ENCODE measurements at places on chromosomes 13 and 19.

- no peak for DNase-seq
Observed at GRCh38 chr13:32840989-32841713, 175.1 kb upstream of the KL start.

- DNase-seq = no peak
Observed at GRCh38 chr13:33758113-33758512, 59.8 kb upstream of the RFC3 start.

GRCh38 chr19:54480051-54480450, 7.0 kb upstream of the CDC42EP5 start:
- DNase-seq = no peak

- DNase-seq = no peak
Observed at GRCh38 chr13:83372786-83373185, 509.5 kb downstream of the SLITRK1 start.

DNA sequence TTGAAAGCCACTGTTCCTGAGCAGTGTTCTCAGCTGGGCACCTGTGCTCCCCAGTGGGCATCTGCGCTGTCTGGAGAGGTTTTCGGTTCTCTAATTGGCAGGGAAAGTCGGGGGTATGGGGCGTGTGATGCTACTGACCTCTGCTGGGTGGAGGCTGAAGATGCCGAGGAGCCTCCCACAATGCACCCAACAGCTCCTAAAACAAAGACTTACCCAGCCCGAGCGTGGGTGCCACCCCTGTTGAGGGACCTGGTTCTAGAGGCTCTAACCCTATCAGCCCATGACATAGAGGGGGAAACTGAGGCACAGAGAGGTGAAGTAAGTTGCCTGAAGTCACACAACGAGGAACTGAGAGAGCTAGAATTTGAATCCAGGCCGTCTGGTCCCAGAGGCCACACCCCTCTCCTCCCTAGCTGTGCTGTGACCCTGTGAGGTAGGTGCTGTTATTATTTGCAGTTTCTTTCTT, 2.3 kb downstream of the SPACA4 start:
- DNase-seq = peak; percentile 86

DNA sequence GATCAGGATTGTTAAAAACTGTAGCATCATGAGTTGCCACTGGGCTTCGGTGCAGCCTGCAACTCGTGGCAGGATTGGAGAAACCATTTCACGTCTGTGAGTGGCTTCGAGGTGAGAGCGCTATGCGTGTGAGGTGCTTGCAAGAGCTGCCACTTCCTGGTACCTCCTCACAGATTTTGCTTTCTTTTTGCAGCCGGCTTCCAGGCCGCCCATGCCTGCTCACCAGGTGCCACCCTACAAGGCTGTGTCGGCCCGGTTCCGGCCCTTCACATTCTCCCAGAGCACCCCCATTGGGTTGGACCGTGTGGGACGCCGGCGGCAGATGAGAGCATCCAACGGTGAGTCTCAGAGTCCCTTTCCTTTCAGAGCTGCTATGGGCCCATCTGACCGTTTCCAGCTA, 57.9 kb upstream of the C1QTNF9 start:
- DNase-seq = no peak

DNA sequence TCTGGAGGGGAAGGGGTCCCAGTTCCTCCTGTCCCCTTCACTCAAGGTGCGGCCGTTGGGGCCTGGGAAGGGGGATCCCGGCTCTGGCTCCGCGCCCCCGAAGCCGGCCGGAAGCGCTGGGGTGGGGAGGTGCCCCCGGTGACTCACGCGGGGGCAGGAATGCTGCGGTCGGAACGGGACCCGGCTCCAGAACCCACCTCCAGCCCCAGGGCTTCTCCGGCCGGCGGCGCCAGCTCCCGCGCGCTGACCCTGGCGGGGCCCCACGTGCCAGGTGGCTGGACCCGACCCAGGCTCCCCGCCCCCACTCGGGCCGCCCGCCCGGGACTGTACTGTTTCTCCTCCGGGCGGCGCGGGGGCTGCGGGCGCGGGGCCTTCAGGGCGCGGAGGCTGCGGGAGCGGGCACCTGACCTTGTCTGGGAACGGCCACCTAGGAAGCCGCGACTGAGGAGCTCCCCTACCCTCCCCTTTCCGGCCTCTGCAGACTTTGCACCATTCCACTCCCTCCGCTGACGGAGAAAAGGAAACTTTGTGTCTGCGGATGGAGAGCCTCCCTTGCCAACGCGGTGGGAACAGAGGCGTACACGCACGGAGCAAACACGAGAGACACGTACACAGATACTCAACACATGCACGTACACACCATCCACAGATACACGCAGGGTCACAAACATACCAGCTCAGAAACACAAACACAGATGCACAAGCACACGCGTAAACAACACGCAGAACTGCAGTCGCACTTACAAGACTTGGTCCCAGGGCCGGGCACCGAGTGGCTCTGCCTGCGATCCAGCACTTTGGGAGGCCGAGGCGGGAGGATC, 7.2 kb downstream of the AXL start:
- no peak for DNase-seq

- DNase-seq = no peak
Observed at GRCh38 chr19:11201791-11202190, 4.4 kb upstream of the KANK2 start.

DNA sequence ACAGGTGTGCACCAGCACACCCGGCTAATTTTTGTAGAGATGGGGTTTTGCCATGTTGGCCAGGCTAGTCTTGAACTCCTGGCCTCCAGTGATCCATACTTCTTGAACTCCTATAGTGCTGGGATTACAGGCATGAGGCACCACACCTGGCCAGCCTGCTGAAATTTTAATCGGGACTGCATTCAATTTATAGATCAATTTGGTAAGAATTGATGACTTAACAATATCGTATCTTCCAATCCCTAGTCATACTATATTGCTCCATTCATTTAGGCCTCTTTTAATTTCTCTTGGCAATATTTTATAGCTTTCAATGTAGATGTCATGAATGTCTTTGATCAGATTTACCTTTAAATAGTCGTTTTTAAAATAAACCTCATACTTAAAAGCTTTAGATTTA, 5.6 kb upstream of the ZNF45 start:
- DNase-seq = no peak

GRCh38 chr19:2193807-2194206, 30.1 kb downstream of the DOT1L start:
- no peak for DNase-seq

DNA sequence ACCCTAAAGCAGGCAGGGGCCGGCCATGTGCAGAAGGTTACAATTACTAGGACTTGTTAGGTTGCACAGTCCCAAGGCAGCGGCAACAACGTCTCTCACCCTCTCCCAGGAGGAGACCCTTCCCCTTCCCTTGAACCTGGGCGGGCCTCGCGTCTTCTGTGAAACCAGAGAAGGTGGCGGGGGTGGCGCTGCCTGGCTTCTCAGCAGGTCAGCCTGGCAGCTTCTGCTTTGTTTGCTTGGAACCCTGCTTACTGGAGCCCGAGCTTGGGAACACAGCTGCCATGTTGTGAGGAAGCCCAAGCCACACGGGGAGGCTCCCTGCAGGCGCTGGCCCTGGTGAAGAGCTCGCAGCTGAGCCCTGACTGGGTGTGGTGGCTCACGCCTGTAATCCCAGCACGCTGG, 15.5 kb downstream of the MKNK2 start:
- DNase-seq = no peak

DNA sequence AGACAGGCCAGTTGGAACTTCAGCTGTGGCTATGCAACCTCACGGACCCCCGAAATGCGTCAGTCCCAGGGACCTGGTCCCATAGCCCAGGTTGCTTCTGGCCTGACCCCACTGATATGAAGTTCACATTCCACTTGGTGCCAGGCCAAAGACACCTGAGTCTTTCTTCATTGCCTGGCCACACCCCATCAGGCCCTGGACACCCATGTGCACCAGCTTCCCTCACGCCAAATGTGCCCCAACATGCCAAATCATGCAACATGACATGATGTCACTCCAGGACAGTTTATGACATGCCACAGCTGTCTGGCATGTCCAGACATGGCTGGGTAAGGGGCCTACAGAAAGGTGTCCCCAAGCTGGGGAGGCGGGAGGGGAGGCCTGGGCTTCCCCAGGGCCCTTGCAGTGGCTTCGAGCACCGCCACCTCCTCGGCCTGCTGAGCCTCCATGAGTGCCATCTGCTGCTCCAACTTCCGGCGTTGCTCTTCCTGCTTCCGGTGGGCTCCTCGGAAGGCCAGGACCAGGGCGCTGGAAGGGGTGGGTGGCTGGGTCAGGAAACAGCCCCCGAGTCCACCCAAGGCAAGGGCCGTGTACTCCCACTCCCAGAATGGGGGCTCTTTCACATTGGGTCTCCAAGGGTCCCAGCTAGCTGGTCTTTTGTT, 4.3 kb upstream of the NR2F6 start:
- no peak for DNase-seq

- DNase-seq = no peak
Observed at GRCh38 chr19:53982611-53983010, 8.8 kb upstream of the CACNG6 start.

GRCh38 chr19:10327793-10328192, 5.5 kb downstream of the RAVER1 start:
- no peak for DNase-seq

DNA sequence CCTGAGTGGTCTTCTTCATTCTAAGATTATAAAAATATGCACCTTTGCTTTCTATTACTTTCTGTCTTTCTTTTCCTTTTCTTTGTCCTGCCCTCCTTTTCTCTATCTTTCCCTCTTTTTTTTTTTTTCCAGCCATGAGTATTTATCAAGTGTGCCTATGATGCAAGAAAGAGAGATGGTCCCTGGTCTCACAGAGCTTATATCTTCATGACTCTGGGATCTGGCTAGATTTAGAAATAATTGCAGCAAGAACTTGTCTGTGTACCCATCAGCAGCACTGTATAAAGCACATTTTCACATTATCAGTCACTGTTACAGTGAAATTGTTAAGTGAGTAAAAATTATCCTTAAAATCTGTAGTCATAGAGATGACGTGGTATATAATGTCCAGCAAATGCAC, 31.6 kb upstream of the GAS6 start:
- no peak for DNase-seq

DNA sequence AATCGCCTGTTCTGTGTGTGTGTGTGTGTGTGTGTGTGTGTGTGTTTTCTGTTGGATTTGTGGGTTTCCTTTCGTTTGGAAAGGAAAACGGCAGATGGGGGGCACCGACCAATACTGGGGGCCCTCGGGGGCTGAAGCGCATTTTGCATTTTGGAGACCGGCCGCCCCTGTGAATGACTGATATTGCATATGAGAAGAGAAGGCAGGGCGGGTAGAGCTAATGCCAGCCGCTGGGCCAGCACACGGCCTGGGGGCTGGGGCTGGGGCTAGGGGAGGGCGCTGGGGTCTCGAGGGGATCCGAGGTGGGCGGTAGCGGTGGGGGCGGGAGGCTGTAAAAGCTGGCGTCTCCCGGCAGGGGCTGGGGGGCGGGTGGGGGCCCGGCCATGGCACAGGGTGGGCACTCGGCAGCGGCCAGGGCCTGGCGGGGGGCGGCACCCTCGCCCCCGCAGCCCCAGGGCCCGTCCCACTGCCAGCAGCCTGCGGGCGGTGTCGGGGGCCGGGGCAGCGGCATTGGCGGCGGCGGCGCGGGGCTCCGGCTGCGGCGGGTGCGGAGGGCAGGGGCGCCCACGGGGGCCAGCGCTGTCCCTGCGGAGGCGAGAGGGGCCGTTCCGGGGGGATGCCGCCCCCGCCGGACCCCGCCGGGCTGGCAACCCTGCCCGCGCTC, 11.2 kb downstream of the ANO8 start:
- no peak for DNase-seq

DNA sequence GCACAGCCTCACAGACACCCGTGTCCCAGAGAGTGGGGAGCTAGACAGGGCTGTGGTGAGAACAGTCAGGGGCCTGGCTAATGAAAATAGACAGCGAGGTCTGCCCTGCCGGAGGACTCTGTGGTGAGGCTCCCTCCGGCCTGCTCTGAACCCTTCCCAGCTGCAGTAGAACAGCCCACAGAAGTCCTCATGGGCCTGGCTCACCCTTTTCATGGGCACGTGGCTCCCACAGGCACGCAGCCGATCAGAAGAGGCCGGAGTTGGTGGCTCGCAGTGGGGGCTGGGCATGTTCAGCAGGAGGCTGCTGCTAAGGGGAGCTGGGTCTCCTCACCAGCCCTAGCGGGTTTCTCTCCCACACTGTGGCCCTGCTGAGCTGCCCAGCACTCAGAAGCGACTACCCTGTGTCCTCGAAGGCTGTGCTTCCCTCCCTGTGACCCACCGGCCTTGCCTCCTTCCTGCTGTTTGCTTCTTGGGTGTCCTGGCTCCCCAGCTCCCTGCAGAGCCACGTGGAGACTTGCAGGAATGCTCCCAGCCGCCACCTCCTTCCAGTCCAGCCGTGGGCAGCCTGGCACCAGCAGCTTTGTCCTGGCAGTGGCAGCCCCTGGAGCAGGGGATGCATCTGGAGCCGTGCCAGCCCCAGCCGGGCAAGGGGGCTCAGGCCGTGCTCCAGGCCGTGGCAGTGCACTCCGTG, 138.7 kb downstream of the KDM4B start:
- peak; percentile 63 for DNase-seq

DNA sequence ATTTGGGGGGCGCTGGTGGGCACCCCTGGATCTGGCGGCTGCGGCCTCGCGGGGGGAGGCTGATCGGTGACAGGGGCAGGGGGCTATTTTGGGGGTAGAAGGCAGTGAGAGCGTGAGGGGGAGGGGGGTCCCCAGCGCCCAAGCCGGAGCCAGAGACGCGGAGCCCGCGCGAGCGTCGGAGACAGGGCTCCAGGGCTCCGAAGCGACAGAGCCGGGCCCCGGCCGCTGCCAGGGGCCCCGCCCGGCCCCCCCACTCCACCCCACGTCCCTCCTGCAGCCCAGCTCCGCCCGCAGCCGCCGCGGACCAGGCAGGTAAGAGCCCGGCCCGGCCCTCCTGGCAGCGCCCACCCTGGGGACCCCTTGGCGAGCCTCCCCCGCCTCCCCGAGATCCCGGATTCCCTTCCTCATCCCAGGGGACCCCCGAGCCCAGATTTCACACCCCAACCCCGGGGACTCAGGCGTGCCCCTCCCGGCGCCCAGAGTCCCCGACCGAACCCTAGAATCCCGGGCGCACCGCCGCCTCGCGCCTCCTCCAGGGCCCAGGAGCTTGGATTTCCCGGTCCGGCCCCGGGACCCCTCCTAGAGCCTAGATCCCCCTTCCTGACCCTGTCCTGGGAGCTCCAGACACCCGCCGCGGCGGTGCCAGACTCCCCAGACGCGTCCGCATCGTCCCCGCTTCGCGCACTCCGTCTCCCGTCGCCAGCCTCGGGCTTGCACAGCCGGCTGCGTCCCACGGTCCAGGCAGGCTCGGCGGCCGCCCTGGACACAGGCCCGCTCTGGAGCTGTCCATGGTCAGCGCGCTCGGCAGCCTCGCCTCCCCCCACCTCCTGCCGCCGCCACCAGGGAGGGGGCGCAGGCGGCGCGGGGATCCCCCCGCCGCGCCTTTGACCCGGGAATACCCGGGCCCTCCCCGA, at the start of gene PPFIA3:
PPFIA3 (plus strand) TSS at position 134 of the 914 bp plus-strand sequence. CDS start 8,330 bp downstream, outside the sequence.
- peak; percentile 81 for DNase-seq

GRCh38 chr19:50024719-50025021, 502 bp downstream of the VRK3 start:
- DNase-seq = no peak

GRCh38 chr13:22428188-22428828, 752.5 kb upstream of the SGCG start:
- no peak for DNase-seq

DNA sequence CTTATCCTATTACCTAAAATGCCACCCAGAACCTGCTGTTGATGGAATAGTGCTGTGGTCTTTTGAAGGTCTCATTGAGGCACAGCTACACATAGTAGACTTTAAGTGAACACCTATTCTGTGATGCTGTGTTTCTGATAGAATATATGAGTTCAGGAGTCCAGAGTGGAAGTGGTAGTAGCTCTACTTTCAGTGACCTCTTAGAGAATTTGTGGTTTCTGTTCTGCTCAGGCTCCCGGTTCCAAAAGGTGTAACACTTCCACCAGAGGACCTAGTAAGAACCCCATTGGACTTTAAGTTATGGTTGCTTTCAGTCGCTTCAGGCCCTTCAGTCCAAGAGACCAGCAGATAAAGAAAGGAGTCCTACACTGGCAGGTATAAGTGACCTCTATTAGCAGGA, 11.4 kb upstream of the MYCBP2 start:
- no peak for DNase-seq

Data from D341Med (cell line).